ENCODE measurements at places on chromosomes 2 and 18.

GRCh38 chr2:222239091-222239490 is 59.7 kb downstream of the PAX3 start:
- no peak for DNase-seq

DNA sequence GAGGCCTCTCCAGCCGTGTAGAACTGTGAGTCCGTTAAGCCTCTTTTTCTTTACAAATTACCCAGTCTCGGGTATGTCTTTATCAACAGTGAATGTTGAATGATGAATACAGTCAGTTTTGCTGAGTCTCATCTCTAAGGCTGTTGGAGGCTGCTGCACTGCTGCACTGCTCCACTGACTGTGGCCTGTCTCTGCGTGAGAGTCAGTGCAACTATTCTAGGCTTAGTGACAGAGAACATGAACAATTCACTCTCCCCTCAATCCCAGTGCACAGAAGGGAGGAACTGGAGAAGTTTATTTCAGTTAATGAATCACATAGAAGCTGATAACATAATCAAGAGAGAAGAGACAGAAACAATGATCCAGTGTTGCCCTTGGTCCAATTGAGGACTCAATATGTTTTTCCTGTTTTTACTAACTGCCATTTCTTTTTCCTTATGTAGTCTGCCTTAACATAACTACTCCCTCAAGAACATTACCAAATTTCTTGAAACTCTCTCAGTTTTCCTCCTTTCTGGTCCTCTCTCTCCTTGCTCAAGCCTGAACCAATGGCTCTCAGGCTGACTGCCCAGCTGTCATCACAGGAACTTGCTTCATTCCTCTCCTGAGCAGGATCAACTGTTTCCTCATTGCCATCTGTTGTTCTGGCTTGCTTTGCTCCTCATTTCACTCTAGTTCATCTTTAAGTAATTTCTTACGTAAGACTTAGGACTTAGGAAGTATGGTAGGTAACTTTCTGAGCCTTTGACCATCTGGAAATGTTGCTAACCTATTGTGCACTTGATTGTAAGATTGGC is 483.2 kb downstream of the METTL4 start:
- DNase-seq: no peak

DNA sequence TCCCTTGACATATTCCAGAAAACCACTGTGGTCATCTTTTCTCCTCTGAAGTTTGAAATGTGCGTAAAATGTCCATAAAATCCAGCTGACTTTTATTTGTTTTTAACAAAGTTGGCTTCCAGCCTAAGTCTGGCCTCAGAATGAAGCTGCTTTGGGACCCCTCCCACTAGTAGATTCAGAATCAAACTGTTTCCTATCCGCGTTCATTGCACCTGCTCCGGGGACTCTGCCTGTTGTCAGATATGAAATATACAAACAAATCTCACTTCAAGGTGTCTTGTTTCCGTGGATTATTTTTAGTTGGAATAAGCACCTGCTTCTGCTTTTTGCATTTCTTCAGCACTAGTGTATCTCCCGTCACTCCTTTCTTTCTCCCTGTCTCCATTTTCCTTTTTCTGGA is 115.7 kb upstream of the FHL2 start:
- DNase-seq: no peak

DNA sequence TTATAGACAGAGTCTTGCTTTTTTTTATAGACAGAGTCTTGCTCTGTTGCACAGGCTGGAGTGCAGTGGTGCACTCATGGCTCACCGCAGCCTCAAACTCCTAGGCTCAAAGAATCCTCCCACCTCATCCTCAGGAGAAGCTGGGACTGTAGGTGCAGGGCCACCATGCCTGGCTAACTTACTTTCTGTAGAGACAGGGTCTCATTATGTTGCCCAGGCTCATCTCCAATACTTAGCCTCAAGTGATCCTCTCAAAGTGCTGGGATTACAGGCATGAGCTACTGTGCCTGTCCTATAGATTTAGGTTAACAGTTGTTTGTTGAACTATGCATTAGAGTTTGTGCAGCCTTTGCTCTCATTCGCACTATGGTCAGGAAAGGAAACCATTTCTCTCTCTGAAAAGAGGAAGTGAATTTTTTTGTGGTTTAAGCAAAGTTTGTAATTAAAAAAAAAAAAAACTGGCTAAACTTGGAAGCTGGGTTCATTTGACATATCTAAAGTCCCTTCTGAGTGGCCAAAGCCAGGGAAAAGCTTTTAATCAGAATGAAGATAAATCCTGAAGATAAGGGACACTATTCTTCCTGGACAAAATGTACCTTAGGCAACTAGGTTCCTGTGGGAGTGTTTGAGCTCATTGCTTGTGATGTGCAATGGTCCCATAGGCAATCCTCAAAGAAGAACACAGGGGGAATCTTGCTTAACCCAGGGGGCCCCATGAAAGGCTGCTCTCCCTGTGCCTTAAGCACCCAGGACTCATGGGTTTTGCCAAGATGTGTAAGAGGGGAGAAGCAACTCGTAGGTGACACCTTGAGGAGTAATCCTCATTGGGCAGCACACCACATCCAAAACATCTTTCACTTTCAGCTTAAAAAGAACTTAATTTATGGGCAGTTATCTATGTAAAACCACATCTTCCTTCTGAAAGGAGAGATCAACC is 201.7 kb downstream of the MREG start:
- no peak for DNase-seq

DNA sequence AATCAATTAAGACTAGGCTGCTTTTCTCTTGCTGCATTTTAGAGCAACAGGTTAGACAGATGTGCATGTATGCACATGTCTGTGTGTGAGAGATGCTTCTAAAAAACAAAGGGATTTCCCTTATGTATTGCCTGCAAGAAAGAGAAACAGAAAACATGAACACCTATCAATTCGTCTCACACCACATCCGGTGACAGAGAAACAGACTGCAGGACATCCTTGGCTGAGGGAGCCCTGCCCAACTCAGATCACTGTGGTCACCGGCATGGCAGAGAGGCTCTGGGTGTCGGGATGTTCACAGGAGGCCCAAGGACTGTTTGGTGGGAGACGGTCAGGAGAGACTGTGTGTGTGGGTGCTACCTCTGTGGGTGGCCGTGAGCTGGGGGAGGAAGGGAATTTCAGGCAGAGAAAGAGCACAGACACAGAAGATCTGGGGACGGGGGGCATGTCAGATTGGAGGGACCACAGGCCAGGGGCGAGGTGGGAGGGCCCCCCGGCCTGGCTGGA is 24.9 kb downstream of the FHL2 start:
- no peak for DNase-seq

GRCh38 chr2:9971105-9971818 is 19.8 kb downstream of the GRHL1 start:
- no peak for DNase-seq

GRCh38 chr2:222545823-222546795 is 109.8 kb downstream of the FARSB start:
- no peak for DNase-seq

GRCh38 chr2:222427646-222428301 is 3.4 kb downstream of the SGPP2 start:
- DNase-seq: no peak

GRCh38 chr2:33498291-33498956 is 22.0 kb downstream of the RASGRP3 start:
- DNase-seq: no peak

- no peak for DNase-seq
These were observed 66.9 kb upstream of the TRIB2 start for GRCh38 chr2:12649602-12650400.

DNA sequence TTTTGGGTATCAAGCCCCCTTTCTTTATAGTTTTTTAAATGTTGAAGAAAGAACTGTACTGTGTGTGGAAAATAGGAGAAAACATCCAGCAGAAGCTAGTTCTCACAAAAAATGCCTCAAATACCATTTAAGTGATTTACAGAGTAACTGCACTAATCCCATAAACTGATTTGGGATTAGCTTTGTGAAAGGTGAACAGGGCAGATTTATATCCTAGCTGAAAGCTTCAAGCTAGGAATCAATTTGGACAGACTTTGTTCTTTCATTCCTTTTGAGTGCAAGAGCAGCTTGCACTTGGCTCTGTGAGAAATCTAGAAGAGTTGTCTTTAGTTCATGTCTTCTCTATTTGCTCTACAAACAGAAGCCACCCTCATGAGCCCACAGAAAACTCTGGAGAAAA is 183.9 kb upstream of the VRK2 start:
- no peak for DNase-seq

- DNase-seq: no peak
These were observed 77.1 kb downstream of the MBOAT2 start for GRCh38 chr2:8926356-8926755.

- no peak for DNase-seq
These were observed 208.4 kb downstream of the ANAPC1 start for GRCh38 chr2:111675419-111676194.

GRCh38 chr2:85952196-85952734 is 63.5 kb upstream of the ST3GAL5 start:
- no peak for DNase-seq

- no peak for DNase-seq
These were observed 39.1 kb upstream of the NABP1 start for GRCh38 chr2:191638802-191639172.

GRCh38 chr2:111918383-111918806 is 20.0 kb downstream of the MERTK start:
- DNase-seq: peak; percentile 91

- no peak for DNase-seq
These were observed 55.9 kb downstream of the TRPM8 start for GRCh38 chr2:233972941-233973575.

- DNase-seq: no peak
These were observed 171.9 kb downstream of the KLHL29 start for GRCh38 chr2:23556929-23557328.

DNA sequence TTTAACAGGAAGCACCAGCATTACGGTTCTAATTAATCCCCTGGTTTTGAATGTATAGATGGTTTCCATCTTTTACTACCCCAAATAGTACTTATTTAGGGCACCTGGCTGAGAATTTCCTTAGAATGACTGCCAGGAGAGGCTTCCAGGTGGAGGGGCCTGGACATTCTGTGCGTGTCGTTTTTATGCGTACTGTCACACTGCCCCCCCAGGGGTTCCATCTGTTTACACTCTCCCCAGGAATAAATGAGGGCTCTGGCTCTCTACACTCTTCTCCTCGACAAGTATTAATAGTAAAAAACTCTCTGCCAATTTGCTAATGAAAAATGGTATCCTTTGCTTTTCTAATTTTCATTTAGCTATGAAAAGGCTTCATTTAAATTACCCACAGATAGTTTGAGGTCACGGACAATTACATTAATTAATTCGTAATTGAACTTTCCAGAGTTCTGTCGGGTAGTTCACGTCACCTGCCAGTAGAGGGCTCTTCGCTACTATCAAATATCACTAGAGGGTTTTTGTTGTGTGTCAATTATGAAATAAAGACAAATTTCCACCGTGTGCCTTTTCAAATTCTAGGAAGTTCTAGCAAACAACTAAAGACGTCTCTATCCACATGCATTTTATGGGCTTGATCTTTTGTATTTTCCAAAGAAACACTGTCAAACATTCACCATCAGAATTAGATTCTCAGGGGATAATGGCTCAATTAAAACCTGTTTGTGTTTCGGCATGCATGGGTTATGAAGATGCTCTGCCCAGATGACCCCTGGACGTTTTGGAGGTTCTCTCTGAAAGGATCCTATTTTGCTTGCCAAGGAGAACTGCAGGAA is 88.8 kb upstream of the ASB18 start:
- DNase-seq: peak; percentile 11

GRCh38 chr2:236667526-236667925 is 97.9 kb downstream of the ACKR3 start:
- no peak for DNase-seq
